ENCODE measurements at places on chromosomes 4 and X. TPM values are rescaled to one million over a fixed set of nuclear protein-coding genes. Genes with fewer than 3 reads are reported as not detected.

FAM13A gene
- 8.6 TPM for total RNA-seq

SLC25A14 gene
- total RNA-seq: 12.2 TPM

KLHL13 gene
- total RNA-seq: 0.25 TPM

CENPI gene
- total RNA-seq: 26.2 TPM

DSPP gene
- total RNA-seq: not detected

UCHL1 gene
- total RNA-seq: 0.30 TPM

CT45A8 gene
- total RNA-seq: not detected

SAGE1 gene
- total RNA-seq: not detected

CDX4 gene
- total RNA-seq: not detected

LDB2 gene
- total RNA-seq: not detected

GLUD2 gene
- 0.30 TPM for total RNA-seq

GPR101 gene
- total RNA-seq: not detected

PARM1 gene
- not detected for total RNA-seq

FAAH2 gene
- total RNA-seq: 4.2 TPM

GCNA gene
- 3.6 TPM for total RNA-seq

P2RY10 gene
- total RNA-seq: 69.7 TPM

ZCCHC12 gene
- total RNA-seq: not detected

MAOA gene
- 19.6 TPM for total RNA-seq

AKAP14 gene
- total RNA-seq: not detected

PPP1R2C gene
- total RNA-seq: not detected

PRR27 gene
- total RNA-seq: not detected

TMPRSS11F gene
- not detected for total RNA-seq

NEUROG2 gene
- not detected for total RNA-seq

PNMA3 gene
- total RNA-seq: 2.6 TPM
